ENCODE measurements at places on chromosomes 3 and 15. TPM values are rescaled to one million over a fixed set of nuclear protein-coding genes. Genes with fewer than 3 reads are reported as not detected.

The GALNT15 gene
- total RNA-seq = not detected

The SLC6A11 gene
- total RNA-seq = not detected

The HYAL1 gene
- 0.29 TPM for total RNA-seq

The GABRB3 gene
- total RNA-seq = not detected

The MRPS11 gene
- 44.4 TPM for total RNA-seq

- H3K27me3 ChIP-seq = no peaks in the 10 kb centered on the region
- H3K36me3 ChIP-seq = no peaks in the 10 kb centered on the region
- ATAC-seq = no peak
- H3K4me1 ChIP-seq = no peaks in the 10 kb centered on the region
- H3K27ac ChIP-seq = no peak overlapping the region
These were observed 352.9 kb upstream of the ROBO2 start for GRCh38 chr3:76687019-76687418.

DNA sequence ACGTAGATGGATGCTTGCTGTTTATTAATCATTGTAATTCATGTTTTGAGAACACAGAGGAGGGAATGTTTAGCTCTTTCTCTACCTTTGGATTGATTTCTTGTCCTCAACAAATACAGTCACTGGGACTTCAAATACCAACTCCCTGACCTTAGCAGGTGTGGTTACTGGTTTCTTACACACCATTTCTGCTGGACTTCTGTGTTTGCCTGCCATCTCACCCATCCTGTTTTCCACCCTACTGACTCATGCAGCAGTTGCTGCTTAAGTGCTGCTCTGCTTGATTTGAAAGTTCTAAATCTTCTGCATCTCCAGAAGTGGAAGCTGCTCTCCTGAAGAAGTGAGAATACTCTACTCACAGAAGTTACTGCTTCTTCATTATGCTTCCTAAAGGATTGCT lies 170.3 kb downstream of the ZPLD1 start:
- H3K36me3 ChIP-seq = no peaks in the 10 kb centered on the region
- peaks cover 10% of the 10 kb centered on the region for H3K27me3 ChIP-seq
- H3K4me1 ChIP-seq = no peaks in the 10 kb centered on the region
- ATAC-seq = no peak
- no peak overlapping the region for H3K4me3 ChIP-seq

The IGDCC3 gene
- not detected for total RNA-seq

- ATAC-seq = no peak
- H3K4me1 ChIP-seq = no peaks in the 10 kb centered on the region
- no peak overlapping the region for H3K4me3 ChIP-seq
- no peak overlapping the region for H3K27ac ChIP-seq
These were observed 190.5 kb downstream of the GREM1 start for GRCh38 chr15:32908135-32908801.

The GOLGA8S gene
- 0.06 TPM for total RNA-seq

The IGSF10 gene
- total RNA-seq = not detected

DNA sequence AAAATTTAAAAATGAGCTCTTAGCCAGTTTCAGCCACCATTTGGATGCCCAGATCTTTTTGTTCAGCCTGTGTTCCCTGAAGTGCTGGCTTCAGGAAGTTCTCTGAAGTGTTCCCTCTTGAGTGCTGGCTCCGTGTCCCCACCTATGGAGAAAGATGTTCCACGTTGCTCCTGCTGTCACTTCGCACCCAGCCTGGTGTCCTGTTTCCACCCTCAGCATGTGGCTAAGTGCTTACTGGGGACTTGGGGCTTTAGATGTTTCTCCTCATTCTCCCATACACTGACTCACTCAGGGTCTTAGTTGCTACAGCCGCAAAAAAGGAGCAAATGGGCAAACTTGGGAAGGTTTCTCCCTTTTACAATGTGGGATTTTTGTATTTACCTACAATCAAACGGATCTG lies 16.6 kb downstream of the CHCHD6 start:
- peaks cover 15% of the 10 kb centered on the region for H3K36me3 ChIP-seq
- no peak overlapping the region for H3K4me3 ChIP-seq
- H3K4me1 ChIP-seq = peaks cover 18% of the 10 kb centered on the region
- H3K27me3 ChIP-seq = no peaks in the 10 kb centered on the region
- ATAC-seq = no peak

DNA sequence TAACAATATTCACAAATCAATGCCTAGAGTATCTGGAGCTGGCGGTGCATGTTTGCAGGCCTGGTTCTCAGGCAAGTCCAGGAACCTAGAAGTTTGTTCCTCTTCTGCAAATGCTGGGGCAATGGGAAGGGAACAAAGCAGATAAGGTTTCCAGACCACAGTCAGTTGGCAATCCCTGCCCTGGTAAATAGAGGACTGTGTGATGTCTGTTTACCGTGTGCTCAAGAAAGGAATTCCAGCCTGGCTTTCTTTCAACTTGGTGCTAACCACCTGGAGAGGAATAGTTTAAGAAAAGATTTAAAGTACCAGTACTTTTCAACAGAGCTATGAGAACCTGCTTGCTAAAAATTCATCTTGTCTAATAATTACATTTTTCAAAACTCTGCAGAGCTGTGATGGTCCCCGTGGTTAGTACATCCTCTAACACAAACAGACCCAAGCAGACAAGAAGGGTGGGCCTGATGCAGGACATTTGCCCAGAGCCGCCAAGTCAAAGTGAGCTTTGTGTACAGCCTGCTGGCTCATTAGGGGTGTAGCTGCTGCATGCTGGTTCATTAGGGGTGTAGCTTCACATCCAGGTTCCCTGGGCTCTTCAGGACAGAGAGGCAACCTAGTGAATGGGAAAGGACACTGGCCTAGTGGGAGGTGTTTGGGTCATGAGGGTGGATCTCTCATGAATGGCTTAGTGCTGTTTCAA lies 220.5 kb downstream of the SQOR start:
- H3K27ac ChIP-seq = no peak overlapping the region
- no peak overlapping the region for H3K4me3 ChIP-seq
- ATAC-seq = no peak
- no peaks in the 10 kb centered on the region for H3K4me1 ChIP-seq

DNA sequence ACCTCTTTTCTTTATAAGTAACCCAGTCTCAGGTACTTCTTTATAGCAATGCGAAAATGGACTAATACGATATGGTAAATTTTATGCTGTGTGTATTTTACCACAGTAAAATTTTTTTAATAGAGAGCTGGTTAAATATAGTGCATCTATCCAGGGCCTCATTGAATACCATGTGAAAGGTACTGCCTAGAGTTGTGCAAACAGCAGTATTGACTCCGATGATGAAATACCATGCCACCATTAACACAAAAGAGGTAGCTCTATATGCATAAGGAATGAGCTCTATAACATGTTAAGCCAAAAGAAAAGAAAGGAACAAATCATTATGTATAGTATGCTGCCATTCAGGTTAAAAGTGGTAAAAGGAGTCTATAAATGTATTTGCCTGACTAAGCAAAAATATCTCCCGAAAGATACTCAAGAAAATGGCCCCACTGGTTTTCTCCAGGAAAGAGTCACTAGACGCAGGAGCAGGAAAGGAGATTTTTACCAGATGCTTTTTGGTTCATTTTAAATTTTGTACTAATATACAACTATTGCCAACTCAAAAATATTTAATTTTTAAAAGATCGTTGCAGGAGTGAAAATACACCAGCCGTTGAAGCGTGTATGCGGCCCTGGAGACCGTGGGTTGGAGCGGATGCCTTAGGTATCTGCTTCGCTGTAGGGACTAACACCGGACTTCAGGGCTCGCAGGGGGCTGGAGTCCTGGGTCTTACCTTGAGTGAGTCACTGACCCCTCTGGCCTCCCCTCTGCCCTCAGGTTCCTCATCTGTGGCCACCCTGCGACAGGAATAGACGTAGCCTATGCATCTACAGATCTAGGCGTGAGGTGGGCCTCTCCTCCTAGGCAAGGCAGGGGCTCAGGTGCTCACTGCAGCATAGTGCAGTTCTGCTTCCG lies 120.1 kb downstream of the CHSY1 start:
- no peak overlapping the region for H3K4me3 ChIP-seq
- H3K4me1 ChIP-seq = peaks cover 29% of the 10 kb centered on the region
- H3K36me3 ChIP-seq = no peaks in the 10 kb centered on the region
- H3K27me3 ChIP-seq = no peaks in the 10 kb centered on the region
- ATAC-seq = no peak

DNA sequence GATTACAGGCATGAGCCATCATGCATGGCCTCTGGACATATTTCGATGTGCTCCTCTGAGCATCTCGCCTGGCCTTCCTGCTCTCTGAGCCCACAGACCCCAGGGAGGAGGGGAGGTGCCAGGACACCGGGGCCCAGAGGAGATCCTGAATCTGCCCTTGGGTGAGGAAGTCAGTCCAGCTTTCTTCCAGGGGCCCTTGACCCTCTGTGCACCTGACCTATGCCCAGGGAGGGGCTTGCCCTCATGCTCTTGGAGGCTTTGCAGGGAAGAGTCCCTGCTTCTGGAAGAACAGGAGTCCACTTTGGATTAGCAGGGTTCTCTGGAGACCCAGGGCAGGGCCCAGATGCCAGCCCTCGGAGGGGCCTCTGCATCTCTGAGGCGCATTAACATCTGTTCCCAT lies 1.4 kb downstream of the ACSBG1 start:
- H3K36me3 ChIP-seq = no peaks in the 10 kb centered on the region
- H3K4me3 ChIP-seq = no peak overlapping the region
- H3K27ac ChIP-seq = no peak overlapping the region
- H3K27me3 ChIP-seq = peaks cover 15% of the 10 kb centered on the region
- no peak for ATAC-seq

The TICRR gene
- 15.4 TPM for total RNA-seq

- H3K36me3 ChIP-seq = no peaks in the 10 kb centered on the region
- H3K4me3 ChIP-seq = no peak overlapping the region
- no peaks in the 10 kb centered on the region for H3K4me1 ChIP-seq
- H3K27me3 ChIP-seq = peaks cover 29% of the 10 kb centered on the region
These were observed 21.0 kb upstream of the ALDH1A2 start for GRCh38 chr15:58086491-58086890.

Measured in activated T-helper 17 cell treated with anti-CD3 and anti-CD28 coated beads, Interleukin-2, amount 50 U/mL, for 72 hours (primary cell).